NCI-H2107 (cell line): ENCODE measurements at places on chromosomes 1 and 21.

DNA sequence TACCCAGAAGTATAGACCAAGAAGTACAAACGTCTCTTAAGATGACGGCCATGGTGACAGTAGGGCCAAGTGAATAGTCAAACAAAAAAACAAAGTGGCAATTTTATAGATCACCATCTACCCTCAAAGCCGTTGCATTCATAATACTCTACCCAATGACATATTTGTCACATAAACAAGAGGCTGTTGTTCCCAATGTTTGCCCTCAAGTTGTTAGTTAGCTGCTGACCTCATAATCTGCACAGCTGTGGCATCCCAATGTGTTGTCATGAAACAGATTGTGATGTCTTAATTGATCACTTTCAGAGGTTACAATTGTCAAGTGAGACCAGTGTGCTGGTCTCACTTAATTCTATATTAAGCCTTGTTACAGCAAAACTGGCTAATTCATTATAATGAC lies 333.8 kb downstream of the ST6GALNAC3 start:
- DNase-seq, result no peak

DNA sequence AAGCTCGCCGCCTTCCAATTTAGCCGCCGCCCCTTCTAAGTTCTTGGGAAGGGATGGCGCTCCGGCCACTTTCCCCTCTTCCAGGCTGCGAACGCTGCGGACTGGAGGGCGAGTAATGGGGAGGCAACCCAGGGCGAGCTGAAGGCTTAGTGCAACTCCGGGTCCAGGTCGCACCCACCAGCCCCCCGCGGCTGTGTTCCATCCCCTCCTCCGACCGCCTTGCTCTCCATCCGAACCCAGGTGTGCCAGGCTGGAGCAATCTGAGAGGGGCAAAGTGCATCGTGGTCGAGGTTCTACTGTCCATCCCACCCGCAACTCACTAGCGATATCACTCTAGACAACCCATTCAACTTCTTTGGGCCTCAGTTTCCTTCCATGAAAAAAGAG lies 13.4 kb downstream of the PAX7 start:
- no peak for DNase-seq

- DNase-seq, result no peak
Observed at GRCh38 chr1:197982256-197982655, 65.1 kb downstream of the LHX9 start.

DNA sequence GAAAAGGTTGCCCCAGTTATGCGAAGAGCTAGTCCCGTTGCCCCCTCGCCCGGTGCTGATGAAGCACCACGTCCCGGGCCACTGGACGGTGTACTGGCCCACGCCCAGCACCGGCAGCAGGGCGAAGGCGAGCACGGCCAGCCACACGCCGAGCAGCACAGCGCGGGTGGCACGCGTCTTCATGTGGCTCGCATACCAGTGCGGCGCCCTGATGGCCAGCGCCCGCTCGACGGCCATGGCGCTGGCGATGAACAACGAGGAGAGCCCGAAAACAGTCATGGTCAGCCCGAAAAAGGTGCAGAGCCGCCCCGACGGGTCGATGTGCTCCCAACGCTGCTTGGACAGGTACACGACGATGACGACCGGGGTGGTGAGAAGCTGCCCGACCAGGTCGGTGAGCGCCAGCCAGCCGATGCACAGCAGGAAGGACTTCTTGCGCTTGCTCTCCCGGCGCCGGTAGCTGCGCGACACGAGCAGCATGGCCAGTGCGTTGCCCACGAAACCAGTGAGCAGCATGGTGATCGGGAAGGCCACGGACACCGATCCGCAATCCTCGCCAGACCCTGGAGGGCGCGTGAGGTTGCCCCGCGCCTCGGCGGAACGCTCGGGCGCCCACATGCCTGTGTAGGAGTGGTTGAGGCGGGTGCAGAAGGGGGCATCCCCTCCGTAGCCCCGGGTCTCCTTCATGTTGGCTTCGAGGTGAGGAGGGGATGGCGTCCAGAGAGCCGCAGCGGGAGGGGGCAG lies 553 bp downstream of the PTGER3 start:
- no peak for DNase-seq

DNA sequence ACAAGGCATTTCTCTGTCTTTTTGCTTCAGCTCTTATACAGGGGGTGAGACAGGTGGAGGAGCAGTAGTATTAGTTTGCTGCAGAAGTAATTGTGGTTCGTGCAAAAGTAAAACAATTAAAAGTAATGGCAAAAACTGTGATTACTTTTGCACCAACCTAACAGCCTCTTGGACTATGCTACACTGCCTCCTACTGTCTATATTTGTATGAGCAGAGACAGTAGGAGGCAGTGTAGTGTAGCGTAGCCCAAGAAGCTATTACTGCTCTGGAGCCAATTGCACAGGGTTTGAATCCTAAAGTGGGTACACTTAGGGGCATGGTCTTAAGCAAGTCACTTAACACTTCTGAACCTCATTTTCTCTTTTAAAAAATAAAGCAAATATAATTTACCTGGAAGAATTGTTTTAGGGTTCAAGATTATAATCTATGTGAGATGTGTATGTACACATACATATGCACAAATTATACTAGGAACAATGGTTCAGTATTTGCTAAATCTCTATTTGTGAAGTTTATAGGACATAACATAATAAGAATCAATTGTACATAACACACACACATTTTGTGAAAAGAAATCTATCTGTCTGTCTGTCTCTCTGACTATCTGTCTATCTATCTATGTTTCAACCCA lies 103.8 kb downstream of the BRINP3 start:
- DNase-seq, result no peak

- no peak for DNase-seq
Observed at GRCh38 chr1:34155860-34156259, 9.2 kb downstream of the CSMD2 start.

DNA sequence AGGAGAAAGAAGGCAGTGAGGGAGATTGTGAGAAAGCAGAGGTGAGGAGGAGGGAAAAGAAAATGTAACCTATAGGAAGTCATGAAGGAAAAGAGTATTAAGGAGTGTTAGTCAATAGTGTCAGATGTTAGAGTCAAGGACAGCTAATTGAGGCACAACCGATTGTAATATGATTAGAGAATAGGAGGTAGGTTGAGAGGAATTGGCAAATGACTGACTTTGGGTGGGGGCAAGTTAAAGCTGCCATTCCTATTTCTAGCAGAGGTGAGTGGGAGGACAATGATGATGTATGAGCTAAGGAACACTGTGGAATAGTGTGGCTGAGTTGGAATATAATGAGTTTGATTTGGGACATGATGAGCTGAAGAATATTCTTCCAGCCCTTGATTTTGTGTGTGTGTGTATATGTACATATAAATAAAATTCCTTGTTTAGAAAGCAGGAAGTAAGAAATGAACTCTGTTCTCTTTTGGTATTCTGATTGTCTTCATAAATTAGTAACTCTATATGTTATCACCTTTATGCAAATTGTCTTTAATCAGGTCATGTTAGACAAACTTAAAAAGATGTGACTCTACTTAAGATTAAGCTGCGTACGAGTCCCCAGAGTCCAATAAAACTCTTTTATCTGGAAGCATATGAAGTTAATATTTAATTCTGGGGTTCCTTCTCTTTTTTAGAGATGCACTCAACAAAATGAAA lies 98.4 kb downstream of the FNBP1L start:
- no peak for DNase-seq

DNA sequence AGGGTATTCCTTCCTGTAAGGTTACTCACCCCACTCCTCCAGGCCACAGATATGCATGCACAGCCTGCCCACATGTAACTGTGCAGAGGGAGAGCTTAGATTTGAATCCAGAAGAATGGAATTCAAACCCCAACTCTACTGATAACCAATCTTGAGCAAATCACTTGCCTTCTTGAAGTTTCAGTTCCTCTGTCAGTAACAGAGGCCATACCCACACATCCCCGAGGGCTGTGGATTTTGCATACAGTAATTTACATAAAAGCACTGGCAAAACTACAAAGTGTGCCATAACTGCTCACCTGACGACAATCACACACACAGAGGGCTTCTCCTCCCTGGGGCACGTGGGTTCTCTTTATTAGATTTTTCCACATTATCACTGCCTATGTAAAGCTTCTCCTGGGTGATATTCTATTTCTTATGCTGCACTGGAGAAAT lies 18.6 kb downstream of the CD247 start:
- DNase-seq, result no peak

DNA sequence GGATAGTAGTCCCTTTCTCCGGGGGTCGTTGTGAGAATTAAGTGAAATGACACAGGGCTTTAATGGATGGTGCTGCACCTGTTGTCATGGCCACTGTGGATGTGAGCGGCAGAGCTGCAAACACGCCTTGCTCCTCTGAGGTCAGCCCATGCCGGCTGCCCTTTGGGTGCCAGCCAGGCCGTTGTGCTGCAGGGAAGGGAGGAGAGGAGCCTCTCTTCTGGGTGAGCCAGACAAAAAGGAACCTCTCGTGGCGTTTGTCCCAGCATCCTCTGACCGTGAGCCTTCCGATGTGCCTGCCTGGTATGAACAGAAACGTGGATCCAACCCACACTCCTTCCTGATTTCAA lies 383.0 kb upstream of the VAMP3 start:
- no peak for DNase-seq

- DNase-seq, result no peak
Observed at GRCh38 chr1:24540051-24540905, 15.6 kb upstream of the NCMAP start.

DNA sequence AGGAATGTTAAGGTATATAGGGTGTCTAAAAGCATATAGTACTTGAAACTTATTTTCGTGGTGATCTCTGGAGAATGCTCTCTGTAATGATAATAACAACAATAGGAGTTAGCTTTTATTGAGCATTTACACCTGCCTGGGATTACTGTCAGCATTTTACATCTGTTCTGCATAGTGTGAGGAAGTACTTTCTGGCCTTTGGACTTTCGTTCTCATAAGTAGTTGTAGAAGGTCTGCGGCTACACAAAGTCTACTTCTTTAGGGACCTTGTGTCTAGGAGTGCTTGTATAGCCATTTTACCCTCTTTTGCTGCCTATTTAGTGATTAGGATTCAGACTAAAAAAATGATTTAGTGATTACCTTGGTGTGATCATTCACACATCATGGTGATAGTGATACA lies 103.6 kb upstream of the GPR52 start:
- no peak for DNase-seq

GRCh38 chr1:102891868-102892625 lies 216.3 kb downstream of the COL11A1 start:
- no peak for DNase-seq

GRCh38 chr1:14909920-14910460 lies 243.6 kb upstream of the TMEM51 start:
- DNase-seq, result no peak

GRCh38 chr1:53878492-53879105 lies 11.0 kb downstream of the YIPF1 start:
- peak; percentile 7 for DNase-seq

DNA sequence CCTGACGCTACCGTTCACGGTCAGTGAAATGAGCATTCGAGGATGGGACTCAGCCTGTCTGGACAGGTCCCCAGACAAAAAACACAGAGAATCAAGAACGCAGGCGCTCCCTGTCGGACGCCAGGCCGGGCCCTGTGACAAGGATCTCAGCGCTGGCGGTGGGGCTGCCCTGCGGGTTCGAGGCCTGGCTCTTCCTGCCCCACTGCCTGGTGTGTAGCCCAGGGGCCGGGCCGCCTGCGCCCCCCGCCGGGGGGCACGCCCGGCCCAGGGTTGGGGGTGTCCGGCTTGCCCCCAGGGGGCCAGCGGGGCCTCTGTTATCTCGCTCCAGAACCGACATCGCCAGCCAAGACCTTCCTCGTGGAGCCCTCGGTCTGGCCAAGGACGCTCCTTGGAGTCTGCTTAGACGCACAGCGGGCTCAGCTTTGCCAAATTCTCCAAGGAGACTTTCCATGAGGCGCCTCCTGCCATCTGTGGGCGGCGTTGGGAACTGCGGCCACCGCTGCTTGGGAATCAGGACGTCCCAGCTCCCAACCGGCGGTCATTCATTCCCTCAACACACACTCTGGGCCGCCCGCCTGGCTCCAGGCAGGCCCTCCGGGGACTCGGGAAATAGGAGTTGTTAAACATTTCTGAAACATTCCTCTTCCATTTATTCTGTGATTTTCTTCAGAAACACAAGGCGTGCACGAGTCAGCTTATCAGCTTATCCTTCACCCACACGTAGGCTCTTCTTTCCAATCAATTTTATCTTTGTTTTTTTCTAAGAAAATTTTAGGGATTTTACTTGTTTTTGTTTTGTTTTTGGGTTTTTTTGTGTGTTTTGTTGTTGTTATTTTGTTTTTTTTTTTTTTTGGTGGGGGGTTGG lies 11.3 kb upstream of the RIPK4 start:
- DNase-seq, result peak; percentile 81

DNA sequence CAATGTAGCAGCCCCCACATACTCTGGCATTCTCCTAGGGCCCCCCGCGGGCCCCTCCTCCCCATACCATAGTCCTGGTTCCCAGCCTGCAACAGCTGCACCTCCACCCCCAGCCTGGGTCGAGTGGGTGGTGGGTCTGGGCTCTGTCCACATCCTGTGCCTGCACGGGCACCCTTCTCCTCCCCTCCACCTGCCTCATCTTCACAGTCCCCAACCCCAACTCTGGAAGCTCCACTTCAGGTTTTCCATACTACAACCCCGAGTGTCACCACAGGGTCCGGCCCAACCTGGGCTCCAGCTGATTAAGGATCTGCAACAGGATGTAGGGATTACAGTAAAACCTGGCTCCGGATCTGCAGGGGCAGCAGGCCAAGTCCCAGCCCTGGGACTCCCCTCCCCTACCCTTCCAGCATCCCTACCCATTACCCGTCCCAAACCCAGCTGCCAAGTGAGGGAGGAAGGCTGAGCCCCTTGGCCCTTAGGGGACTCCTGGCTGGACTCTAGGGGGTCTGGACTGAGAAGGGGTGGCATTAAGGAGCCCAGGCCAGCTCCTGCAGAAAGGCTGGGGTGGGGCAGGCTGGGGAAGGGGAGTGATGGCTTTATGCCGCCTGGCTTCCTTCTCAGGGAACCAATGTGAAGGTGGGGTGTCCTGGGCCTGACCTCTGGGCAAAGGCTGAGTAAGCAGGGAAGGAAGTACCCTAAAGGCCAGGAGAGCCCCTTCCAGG lies 116.8 kb downstream of the CASZ1 start:
- peak; percentile 48 for DNase-seq

DNA sequence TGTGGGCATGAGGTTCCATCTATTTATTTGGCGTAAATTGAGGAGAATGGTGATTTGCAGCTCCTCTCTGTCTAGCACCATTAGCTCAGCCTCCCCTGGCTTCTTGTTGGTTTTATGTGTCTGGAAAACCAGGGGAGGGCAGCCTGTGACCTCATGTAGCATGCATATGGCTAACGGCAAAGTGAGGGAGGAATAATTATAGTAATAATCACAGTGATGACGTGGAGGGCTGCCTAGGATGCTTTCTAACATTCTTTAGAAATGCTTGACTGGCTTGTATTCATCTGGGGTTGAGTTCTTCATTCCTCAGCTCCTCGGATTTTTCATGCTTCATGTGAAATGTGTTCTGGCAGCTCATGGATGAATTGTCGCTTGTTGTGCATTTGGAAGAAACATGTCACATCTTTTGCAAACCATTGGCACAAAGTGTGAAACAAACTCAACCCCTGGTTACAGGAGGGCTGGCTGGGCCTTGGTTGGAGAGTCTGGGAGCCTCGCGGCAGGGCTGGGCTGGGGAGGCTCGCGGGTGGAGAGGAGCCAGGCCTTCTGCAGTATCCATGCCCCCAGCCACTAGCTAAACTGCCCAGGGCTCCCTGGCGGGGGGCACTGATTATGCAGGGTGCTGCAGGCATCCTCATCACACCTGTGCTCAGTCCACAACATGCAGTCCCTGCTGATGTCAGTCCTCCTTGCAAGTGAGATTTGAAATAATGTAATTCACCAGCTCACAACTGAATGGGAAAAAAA lies 149.6 kb downstream of the DISC1 start:
- DNase-seq, result no peak

- DNase-seq, result no peak
Observed at GRCh38 chr21:38384675-38385426, 113.4 kb downstream of the ERG start.
